ENCODE measurements at places on chromosomes 12 and 14. TPM values are rescaled to one million over a fixed set of nuclear protein-coding genes. Genes with fewer than 3 reads are reported as not detected.

The CSRP2 gene
- 28.5 TPM for total RNA-seq

The TPPP2 gene
- total RNA-seq, result not detected

The GPD1 gene
- 32.9 TPM for total RNA-seq

The IGFBP6 gene
- total RNA-seq, result 34.6 TPM

The DPY19L2 gene
- 2.3 TPM for total RNA-seq

The CLMN gene
- total RNA-seq, result 19.3 TPM

The KRT6A gene
- total RNA-seq, result 3.0 TPM

The SERPINA9 gene
- total RNA-seq, result not detected

DNA sequence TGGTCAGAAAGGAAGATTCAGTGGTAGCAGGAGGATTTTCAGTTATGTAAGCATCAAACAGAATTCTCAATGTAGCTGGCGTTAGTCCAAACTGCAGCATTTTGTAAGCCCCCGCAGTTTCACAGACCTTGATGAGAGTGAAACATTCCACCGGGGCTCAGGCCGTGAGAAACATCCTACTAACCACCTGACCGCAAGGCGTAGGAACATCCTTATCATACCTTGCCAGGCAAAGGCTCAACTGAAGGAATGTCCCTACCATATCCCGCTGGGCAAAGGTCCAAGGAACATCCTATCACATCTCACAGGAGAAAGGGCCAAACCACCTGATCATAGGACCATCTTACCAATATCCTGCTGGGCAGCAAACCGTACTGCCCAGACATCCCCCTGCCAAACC, 624.8 kb upstream of the TMEM132C start:
- no peak overlapping the region for H3K27ac ChIP-seq
- H3K4me1 ChIP-seq, result no peaks in the 10 kb centered on the region
- H3K27me3 ChIP-seq, result no peaks in the 10 kb centered on the region
- DNase-seq, result no peak
- no peak overlapping the region for H3K4me3 ChIP-seq

DNA sequence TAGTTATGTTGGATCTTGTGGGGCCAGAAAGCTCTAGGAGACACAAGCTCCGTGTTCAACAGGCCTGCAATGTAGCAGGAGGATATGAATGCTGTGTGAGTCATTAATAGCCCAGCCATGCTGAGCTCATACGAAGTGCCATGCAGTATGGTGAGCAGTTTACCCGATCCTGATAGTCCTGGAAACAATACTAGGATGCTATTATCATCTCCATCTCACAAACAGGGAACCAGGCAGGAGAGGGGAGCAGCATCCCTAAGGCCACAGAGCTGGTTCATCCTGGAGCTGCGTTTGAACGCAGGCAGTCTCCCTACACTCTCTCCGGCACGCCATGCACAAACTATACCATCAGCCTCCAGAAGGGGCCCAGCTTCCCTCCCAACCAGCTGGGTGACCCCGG, 20.5 kb downstream of the TTC7B start:
- peaks cover 17% of the 10 kb centered on the region for H3K4me1 ChIP-seq
- H3K27ac ChIP-seq, result peak overlapping the region; percentile 68
- no peaks in the 10 kb centered on the region for H3K27me3 ChIP-seq
- no peak for DNase-seq

DNA sequence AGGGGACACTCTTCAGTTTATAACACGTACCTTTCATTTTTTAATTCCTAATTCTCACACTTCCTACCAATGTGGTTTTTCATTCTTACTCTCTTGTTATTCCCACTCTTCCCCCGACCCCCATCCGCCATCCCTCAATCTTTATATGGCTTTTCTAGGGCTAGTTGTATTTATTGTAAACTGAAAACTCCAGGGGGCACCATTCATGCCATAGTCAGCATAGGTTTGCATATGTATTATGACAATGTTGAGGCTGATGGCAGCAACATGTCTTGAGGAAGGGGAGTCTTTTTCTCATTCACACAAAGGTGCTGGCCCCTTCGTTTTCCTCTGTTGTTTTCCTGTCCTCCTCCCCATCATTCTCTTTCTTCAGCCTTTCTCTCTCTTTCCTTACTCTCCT, 27.7 kb upstream of the LTA4H start:
- H3K4me3 ChIP-seq, result no peak overlapping the region
- no peaks in the 10 kb centered on the region for H3K36me3 ChIP-seq
- H3K27me3 ChIP-seq, result no peaks in the 10 kb centered on the region
- no peaks in the 10 kb centered on the region for H3K4me1 ChIP-seq
- no peak overlapping the region for H3K27ac ChIP-seq
- DNase-seq, result no peak

DNA sequence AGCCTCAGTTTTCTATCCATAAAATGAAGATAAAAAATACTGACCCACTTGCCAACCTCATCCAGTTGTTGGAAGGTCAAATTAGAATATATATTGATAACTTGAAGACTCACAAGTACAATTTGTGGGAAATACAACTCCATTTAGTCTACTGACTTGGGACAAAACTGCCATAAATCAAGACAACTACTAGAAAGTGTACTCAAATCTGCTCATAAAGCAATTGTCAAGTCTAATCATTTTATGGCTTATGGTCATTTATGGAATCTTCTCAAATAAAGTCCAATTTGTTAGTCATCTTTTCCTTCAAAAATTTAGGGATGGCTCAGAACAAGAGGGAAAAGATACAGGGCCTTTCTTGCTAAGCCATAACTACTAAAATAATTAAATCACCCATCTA, 7.0 kb downstream of the BTG1 start:
- peaks cover 45% of the 10 kb centered on the region for H3K4me1 ChIP-seq
- H3K36me3 ChIP-seq, result peaks cover 31% of the 10 kb centered on the region
- H3K27me3 ChIP-seq, result no peaks in the 10 kb centered on the region
- H3K27ac ChIP-seq, result peak overlapping the region; percentile 61

- no peaks in the 10 kb centered on the region for H3K36me3 ChIP-seq
- H3K27ac ChIP-seq, result no peak overlapping the region
- H3K27me3 ChIP-seq, result no peaks in the 10 kb centered on the region
- H3K4me1 ChIP-seq, result no peaks in the 10 kb centered on the region
These were observed 1439.1 kb upstream of the FLRT2 start for GRCh38 chr14:84090837-84091236.

DNA sequence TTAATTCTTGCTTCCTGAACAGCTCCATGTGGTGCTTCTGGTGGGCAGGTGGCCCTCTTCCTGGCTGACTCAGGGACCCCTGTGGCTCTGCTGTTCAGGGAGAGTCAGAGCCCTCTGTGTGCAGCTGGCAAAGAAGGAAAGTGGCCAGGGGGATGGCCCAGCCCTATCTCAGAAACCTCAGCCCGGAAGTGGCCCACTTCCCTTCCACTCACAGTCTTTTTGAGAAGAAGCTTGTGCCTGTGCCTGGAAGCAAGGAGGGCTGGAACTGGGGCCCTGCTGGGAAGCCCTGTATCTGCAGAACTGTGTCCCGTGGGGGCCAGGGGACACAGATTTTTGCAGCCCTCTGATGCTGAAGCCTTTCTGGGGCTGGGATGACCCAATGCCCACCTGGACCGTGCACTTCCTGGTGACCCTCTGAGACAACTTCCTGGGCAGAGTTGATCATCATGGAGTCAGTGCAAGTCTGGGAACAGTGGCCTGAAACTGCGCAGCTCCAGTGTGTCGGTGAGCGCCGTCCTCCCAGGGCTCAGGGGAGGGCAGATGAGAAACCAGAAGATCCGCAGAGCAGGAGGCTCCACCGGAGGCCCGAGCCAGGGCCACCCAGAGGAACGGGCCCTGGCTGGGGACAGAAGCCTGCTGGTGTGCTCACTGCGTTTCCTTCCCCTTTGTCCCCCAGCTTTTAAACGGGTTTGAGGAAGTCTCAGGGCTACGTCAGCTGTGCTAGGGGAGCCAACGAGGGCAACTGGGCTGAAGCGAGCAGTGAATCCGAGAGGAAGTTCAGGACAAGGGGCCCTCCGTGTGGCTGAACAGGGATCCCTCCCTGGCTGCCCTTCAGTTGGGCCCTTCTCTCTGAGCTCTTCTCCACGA, 217.4 kb upstream of the RTL1 start:
- H3K4me1 ChIP-seq, result no peaks in the 10 kb centered on the region
- peak overlapping the region; percentile 35 for H3K4me3 ChIP-seq
- H3K27ac ChIP-seq, result peak overlapping the region; percentile 80

DNA sequence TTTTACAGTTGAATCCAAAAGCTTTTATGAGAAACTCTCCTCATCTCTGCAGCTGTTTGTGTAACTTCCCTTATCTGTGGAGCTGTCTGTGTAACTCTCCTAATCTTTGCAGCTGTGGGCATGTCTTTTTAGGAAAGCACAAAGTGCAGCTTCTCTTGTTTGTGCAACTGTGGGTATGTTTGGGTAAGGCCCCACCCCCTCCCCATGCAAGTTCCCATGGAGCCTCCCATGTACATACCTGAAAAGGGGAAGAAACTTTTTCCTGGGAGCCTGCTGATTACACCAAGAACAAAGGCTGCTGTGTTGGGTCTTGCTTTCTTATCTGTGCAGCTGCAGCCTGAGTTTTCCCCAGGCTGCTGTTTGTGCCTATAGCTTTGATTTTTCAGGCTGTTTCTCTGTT, 42.7 kb upstream of the CDKN3 start:
- no peaks in the 10 kb centered on the region for H3K36me3 ChIP-seq
- no peak overlapping the region for H3K4me3 ChIP-seq
- H3K27me3 ChIP-seq, result no peaks in the 10 kb centered on the region
- no peak for DNase-seq
- peaks cover 3% of the 10 kb centered on the region for H3K4me1 ChIP-seq

GRCh38 chr12:62909340-62909739, 25.6 kb downstream of the PPM1H start:
- no peaks in the 10 kb centered on the region for H3K4me1 ChIP-seq
- no peak overlapping the region for H3K27ac ChIP-seq
- no peak for DNase-seq
- H3K36me3 ChIP-seq, result no peaks in the 10 kb centered on the region
- H3K27me3 ChIP-seq, result no peaks in the 10 kb centered on the region
- no peak overlapping the region for H3K4me3 ChIP-seq

GRCh38 chr12:8991371-8992345, 2.3 kb downstream of the KLRG1 start:
- no peaks in the 10 kb centered on the region for H3K36me3 ChIP-seq
- H3K4me1 ChIP-seq, result peaks cover 4% of the 10 kb centered on the region
- no peak for DNase-seq
- H3K27ac ChIP-seq, result no peak overlapping the region

GRCh38 chr12:125981610-125982253, 916.5 kb downstream of the AACS start:
- no peaks in the 10 kb centered on the region for H3K4me1 ChIP-seq
- peaks cover 17% of the 10 kb centered on the region for H3K27me3 ChIP-seq
- H3K27ac ChIP-seq, result no peak overlapping the region
- no peaks in the 10 kb centered on the region for H3K36me3 ChIP-seq
- H3K4me3 ChIP-seq, result no peak overlapping the region

DNA sequence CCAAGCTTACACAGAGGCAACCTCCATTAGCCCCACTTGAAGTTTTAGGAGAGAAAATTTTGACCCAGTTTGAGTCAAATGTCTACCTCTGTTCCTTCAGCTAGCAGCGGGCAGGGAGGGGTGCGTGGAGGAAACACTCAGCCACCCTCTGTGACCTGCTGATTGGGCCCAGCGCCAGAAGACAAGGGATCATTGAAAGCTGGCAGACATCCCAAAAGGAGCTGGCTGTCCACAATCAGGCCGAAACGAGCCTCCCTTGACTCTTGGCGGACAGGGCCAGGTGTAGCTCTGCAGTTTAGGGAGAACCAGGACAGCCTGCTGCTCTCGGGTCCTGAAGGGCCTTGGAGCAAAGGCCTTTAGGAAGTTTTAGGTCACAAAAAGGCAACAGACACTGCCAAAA, 41.3 kb downstream of the CD9 start:
- peak; percentile 88 for DNase-seq
- no peak overlapping the region for H3K4me3 ChIP-seq
- H3K27me3 ChIP-seq, result no peaks in the 10 kb centered on the region
- peaks cover 34% of the 10 kb centered on the region for H3K36me3 ChIP-seq
- H3K4me1 ChIP-seq, result peaks cover 12% of the 10 kb centered on the region

GRCh38 chr12:64696080-64696741, 63.0 kb downstream of the GNS start:
- H3K27ac ChIP-seq, result no peak overlapping the region
- H3K4me3 ChIP-seq, result no peak overlapping the region
- H3K36me3 ChIP-seq, result peaks cover 26% of the 10 kb centered on the region
- DNase-seq, result no peak

DNA sequence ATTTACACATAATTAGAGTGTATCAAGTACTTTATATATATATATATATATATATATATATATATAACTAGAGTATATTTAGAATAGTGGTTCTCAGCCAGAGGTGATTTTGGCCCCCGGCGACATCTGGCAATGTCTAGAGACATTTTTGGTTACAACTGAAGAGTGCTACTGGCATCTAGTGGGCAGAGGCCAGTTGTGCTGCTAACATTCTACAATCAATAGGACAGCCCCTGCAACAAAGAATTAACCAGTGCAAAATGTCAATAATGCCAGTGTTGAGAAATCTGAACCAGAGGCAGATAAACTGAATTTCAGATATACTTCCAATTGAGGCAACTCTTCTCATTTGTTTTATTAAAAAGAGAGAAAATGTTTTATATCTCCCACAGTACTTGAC, 8.9 kb downstream of the GTF2A1 start:
- no peak for DNase-seq
- no peak overlapping the region for H3K27ac ChIP-seq
- H3K36me3 ChIP-seq, result peaks cover 70% of the 10 kb centered on the region
- no peak overlapping the region for H3K4me3 ChIP-seq

GRCh38 chr12:106957583-106957982, 1.9 kb downstream of the TMEM263 start:
- H3K4me1 ChIP-seq, result peaks cover 29% of the 10 kb centered on the region
- no peak for DNase-seq
- H3K27me3 ChIP-seq, result no peaks in the 10 kb centered on the region
- peak overlapping the region; percentile 93 for H3K4me3 ChIP-seq
- H3K36me3 ChIP-seq, result peaks cover 5% of the 10 kb centered on the region

- no peaks in the 10 kb centered on the region for H3K4me1 ChIP-seq
- no peaks in the 10 kb centered on the region for H3K36me3 ChIP-seq
- no peak overlapping the region for H3K27ac ChIP-seq
- DNase-seq, result no peak
- no peaks in the 10 kb centered on the region for H3K27me3 ChIP-seq
These were observed 630.0 kb upstream of the TBX3 start for GRCh38 chr12:115313929-115314328.

DNA sequence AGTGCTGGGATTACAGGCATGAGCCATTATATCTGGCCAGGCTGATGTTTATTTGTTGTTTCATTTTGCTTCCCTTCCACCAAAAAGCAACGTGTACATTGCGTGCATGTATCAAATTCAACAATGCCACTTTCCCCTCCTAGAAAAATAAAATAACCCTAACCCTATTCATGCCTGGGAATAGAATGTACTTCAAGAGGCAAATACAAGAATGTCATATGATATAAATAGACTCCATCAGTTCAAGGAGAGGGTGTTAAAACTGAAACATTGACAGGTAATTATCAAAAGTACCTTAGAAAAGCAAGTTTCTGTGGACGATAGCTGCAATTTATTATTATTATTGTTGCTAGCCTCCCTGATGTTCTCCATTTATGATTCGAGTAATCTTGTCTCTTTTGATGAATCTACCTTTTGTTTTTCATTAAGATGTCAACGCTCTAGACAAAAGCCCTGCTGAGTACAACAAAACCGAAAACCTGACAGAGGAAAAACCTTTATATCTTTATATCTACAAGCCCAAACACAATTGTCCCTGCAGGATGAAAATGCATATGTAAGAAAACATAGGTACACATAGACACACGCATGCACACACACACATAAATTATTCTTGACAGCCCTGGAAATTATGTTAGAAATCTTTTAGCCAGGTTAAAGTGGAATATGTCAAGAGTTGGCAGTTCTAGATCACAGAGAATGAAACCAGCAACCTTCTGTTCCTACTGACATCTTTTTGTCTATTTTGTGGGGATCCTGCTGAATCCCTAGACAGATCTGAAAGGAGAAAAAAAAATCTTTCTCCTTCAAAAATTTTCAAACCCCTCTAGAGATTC, 98.9 kb downstream of the BTG1 start:
- no peaks in the 10 kb centered on the region for H3K27me3 ChIP-seq
- H3K27ac ChIP-seq, result no peak overlapping the region
- no peak for DNase-seq

Data from upper lobe of right lung (tissue), 1 donor.